Pulmonary artery endothelial cell (primary cell): ENCODE measurements at places on chromosomes 3 and 15.

GRCh38 chr15:73751511-73751898 lies 1.6 kb downstream of the INSYN1 start:
- DNase-seq, result no peak

GRCh38 chr15:77739591-77740378 lies 107.1 kb upstream of the LINGO1 start:
- DNase-seq, result no peak

- DNase-seq, result no peak
Measured at GRCh38 chr3:86257955-86258641, 732.9 kb downstream of the VGLL3 start.

DNA sequence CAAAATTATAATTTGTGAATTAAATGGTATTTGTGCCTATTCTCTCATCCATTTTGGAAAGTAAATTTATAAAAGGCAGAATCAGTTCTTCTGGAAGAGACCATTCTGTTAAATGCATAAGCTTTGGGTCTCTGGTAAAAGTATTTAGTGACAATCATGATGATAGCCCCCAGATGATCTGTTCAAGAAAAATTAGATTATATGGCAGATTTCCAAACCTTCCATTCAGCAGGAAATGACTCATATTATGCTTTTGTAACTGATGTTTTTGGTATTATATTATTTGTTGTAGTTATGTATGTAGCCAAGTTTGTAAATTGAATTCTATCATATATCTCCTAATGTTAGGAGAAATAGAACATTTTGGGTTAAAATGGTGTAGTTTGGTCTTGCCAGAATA lies 340.8 kb upstream of the DPH6 start:
- DNase-seq, result peak; percentile 32

- DNase-seq, result no peak
Measured at GRCh38 chr3:125511420-125512118, 8.4 kb downstream of the SNX4 start.

- DNase-seq, result no peak
Measured at GRCh38 chr3:11671648-11672100, 28.0 kb upstream of the VGLL4 start.

- DNase-seq, result no peak
Measured at GRCh38 chr3:54344601-54345231, 222.4 kb downstream of the CACNA2D3 start.

DNA sequence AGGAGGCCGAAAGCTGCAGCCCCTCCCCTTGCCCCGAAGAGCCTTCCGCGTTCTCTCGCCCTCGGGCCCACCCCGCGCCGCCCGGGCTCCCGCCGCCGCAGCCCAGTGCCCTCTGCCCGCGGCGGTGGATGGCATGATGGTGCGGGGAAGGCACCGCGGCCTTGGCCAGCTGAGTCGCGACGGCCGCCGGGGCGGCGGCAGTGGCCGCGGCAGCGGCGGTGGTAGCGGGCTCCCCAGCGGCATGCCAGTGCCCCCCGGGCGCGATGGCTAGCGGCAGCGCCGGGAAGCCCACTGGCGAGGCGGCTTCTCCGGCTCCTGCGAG lies 1.2 kb downstream of the TLNRD1 start:
- no peak for DNase-seq

DNA sequence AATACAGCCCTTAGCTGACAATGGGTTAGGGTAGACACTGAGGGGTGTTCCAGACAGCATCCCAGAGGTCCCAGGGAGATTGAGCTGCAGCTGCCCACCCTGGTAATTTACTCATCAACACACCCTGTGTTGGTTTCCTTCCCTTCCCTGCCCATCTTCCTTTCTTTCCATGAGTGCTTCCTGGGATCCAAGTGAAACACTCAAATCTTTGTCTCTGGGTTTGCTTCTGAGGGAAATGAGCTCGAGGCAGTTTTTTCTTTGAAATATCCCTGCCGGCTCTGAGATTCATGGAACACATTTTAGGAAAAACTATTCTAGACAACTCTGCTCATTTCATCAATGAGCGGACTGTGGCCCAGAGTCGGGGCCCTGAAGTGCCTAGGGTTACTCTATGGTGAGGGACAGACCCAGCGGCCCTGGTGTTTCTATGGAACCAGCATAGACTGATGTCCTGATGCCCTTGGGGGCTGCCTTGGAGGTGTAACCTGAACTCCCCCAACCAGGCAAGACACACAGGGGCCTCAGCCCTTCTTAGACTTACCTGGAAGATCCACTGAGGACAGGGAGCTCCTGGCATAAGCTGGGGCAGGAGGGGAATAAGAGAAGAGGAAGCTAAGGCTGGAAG lies 14.9 kb upstream of the CSRNP1 start:
- no peak for DNase-seq

GRCh38 chr3:52820736-52821135 lies 9.7 kb downstream of the ITIH4 start:
- no peak for DNase-seq

GRCh38 chr15:96670389-96670788 lies 339.9 kb downstream of the NR2F2 start:
- DNase-seq, result no peak

DNA sequence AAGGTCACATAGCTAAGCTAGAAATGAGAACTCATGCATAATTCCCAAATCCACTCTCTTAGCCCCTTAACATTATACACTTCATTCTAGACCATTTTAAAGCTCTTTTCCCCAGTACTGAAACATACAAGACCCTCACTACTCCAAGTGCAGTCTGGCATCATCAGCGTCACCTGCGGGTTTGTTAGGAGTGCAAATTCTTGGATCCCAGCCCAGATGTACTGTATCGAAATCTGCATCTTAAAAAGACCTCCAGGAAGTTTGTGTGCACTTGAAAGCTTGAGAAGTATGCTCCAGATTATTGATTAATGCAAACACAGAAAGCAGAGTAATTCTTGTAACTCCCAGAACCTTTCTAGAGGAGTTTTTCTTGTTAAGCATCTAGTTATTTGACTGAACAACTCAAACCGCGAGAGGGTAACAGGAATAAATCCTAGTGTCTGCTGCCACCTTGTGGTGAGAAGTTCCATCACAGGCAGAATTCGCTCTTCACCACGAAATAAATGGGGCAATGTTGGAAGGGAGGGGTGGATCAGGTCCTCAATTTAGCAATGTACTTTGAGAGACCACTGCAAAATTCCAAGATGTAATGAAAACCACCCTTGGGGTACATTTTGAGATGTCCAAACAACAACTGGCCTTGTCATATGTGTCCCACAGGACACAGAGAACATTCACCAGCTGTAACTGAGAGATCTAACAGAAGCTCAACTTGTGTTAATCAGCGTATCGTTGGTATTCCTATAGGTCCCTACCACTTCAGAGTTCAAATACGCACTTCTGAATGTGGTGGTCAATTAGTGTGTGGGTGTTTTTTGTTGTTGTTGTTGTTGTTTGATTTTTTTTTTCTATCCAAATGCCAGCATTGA lies 583 bp upstream of the C3orf49 start:
- DNase-seq, result no peak

GRCh38 chr15:54681584-54681983 lies 515.2 kb downstream of the RSL24D1 start:
- no peak for DNase-seq

DNA sequence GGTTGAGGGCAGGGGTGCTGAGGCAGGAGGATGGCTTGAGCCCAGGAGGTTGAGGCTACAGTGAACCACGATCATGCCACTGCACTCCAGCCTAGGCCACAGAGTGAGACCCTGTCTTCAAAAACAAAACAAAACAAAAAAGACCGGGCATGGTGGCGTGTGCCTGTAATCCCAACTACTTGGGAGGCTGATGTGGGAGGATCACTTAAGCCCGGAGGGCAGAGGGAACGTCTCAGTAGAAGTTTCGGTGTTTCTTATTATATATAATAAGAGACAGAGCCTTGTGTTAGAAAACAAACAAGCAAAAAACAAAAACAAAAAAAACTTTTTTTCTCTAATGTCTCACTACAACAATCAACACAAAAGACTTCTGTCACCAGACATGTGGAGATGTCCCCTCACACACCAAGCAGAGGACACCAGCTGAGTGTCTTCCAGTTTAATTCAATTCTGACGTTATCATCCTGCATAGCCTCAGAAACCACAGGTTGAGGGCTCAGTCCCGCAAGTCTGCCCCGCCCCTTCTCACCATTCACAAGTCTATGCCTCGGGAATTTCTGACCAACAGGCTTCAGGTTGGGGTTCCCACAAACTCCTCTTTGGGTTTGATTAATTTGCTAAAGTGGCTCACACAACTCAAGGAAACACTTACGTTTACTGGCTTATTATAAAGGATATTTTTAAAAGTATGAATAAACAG lies 24.0 kb upstream of the EIF4A2 start:
- DNase-seq, result no peak

GRCh38 chr3:113441051-113441770 lies at the start of gene CFAP44:
Gene CFAP44 (minus strand): TSS chr3:113441493. CDS start chr3:113433664, 7,829 bp downstream.
- DNase-seq, result peak; percentile 15

DNA sequence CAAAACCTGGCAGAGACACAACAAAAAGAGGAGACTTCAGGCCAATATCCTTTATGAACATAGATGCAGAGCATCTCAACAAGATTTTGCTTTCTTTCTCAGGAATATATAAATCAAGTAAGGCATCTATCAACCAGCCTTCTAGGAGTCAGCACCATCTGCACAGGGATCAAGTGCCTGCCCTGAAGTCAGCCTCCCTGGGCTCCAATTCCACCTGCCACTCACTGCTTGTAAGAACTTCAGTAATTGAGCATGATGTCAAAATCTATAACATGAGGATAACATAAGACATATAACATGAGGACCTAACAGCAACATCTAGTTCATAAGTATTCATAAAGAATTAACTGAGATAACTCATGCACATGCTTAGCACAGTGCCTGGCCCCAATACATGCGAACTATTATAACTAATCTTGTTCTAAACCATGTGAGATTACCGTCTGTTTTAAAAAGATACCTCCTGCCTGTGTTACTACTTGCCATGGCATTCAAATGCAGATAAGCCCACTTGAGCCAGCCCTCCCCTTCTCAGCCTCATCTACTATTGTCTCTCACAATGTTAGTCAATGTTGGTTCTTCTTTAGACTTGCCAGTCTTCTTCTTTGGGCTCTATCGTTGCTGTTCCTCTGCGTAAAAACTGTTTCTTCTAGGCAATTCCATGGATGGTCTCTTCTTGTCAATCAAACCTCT lies 91.6 kb downstream of the PLD1 start:
- no peak for DNase-seq

- DNase-seq, result no peak
Measured at GRCh38 chr3:66302288-66302687, 81.5 kb downstream of the SLC25A26 start.

DNA sequence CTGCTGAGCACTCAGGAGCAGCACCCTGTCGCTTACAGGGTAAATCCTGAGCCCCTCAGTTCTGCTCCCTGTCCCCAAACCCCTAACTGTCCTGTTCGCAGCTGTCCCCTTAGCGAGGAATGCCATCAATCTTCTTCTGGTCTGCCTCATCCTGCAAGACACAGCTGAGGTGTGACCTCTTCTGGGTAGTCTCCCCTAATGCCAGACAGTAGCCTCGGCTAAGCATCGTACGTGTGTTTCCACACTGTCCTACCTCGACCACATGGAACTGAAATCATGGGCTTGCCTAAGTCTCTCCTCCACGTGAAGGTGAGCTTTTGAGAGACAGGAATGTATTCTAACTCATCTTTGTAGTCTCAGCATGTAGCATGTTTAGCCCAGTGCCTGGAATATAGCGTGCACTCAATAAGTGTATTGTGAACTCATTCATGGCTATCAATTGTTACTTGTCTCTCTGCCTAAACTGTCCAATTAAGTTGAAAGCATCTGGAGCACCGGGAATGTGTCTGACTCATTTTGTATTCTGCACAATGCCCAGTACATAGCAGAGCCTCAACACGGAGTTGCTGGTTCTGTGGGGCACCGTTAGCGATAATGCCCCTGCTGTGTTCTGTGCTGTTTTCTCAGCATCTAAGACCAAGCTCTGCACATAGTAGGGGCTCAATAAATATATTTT lies 90.2 kb downstream of the HES1 start:
- DNase-seq, result no peak

GRCh38 chr3:171833789-171834460 lies 9.2 kb upstream of the TMEM212 start:
- no peak for DNase-seq

DNA sequence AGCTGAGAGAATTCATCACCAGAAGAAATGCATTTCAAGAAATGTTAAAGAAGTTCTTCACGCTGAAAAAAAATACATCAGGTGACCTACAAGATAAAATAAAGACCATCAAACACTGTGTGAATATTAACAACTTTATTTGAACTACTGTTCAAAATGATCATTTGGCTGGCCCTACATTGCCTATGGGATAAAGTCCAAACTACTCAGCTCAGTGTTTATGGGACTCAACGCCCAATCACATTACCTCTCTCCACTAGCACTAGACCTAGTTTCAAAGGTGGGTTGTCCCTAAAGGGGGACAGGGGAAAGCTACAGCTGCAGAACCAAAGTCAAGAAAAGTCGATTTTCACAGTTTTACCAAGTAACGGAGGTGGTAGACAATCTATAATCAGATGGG lies 62.0 kb downstream of the DLG1 start:
- no peak for DNase-seq

DNA sequence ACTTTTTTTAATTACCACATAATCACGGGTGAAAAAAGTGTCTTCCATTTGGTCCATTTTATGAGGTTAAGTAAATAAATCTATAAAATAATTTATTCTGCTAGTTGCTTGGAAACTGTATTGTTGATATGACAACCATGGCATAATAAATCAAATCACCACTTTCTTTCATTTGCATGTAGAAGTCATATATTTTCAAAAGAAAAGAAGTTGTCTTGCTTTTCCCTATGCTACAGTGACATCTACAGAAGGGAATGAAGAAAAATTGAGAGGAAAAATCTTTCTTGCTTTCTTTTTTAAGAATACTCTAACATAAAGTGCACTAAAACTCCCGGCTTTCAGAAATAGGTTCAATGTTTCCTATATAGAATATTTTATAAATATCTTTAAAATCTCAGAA lies 228.5 kb downstream of the ZBBX start:
- DNase-seq, result no peak

DNA sequence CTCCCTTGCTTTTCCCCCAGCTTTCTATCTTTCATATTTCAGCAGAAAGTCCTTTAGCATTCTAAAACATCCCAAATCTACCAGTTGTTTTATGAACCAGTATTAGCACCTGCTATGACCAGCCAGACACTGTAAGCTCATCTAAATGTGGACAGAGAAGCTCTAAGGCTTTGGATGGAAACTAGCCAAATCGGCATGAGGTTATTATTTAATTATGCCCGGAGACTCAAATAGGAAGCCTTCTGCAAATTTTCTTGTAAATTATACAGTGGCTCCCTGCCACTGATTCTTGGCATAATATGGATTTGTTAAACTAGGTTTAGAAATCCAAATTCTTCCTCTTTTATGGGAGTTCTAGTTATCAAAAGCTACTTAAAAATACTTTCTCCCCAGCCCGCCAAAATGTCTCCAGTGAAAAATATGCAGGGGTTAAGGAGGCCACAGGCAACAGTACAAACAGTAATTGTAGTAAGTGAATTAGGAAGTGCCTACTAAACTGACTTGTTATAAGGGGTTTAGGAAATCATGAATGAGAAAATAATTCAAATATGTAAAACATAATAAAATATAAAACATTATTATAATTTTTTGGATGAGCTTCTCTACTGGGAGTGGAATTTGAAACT lies 15.4 kb downstream of the MYH15 start:
- DNase-seq, result no peak
